ENCODE measurements at places on chromosomes 16 and 17.

DNA sequence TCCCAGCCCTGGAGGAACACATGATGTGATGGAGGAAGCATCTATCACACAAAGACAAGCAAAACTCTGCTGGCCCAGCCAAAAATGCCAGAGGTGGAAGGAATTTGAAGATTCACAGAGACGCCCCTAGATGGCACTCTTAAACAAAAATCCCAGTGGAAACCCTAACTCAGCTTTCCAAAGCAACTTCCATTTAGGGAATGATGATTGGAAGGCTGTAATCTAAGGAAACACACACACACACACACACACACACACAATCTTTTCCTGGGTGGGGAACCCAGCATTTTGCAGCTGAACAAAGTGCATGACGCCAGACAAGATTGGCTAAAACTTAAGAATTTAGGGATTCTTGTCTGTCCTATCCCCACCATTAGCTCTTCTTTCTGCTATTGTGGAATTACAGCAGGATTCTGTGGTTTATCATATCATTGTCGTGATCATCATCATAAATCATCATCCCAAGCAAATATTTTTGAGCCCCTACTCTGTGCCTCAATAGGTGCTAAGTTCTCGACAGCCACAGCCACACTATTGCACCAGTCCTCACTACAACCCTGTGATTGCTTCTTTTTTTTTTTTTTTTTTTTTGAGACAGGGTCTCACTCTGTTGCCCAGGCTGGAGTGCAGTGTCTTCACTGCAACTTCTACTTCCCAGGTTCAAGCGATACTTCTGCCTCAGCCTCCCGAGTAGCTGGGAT is 1.6 kb upstream of the LDAF1 start:
- peak; percentile 80 for DNase-seq

- DNase-seq: no peak
Measured at GRCh38 chr17:60355663-60356594, 36.0 kb downstream of the USP32 start.

DNA sequence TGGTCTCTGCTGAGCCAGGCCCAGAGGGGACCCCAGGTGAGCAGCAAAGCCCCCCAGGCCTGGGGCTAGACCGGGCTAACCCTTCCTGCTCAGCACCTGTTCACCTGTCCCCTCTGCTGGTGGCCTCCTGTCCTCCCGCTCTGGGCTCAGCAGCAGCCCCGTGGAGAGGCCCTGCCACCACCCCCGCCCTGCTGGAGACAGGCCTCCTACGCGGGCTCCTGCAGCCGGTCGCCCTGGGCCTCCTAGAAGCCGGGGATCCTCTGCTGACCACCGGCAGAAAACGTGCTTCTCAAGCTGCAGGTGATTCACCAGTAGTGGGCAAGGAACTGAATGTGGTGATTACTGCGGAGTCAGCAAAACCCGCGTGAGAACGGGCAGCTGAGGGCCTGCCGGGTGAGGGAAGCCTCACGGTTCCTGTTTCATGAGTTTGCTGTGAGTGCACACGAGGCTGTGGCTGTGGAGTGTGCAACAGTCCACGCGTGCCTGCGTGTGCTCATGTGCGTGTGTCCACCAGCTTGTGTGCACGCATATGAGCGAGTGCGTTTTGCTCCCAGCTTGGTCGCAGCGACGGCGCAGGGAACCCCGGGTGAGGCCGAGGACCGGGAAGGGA is 792 bp downstream of the SECTM1 start:
- peak; percentile 50 for DNase-seq

GRCh38 chr17:74780443-74781238 is 4.5 kb upstream of the NAT9 start:
- peak; percentile 74 for DNase-seq

- DNase-seq: no peak
Measured at GRCh38 chr17:41406205-41406604, 8.8 kb upstream of the KRT31 start.

- no peak for DNase-seq
Measured at GRCh38 chr17:80205811-80206210, 14.3 kb downstream of the SGSH start.

- DNase-seq: no peak
Measured at GRCh38 chr17:70121126-70121525, 46.1 kb downstream of the KCNJ16 start.

DNA sequence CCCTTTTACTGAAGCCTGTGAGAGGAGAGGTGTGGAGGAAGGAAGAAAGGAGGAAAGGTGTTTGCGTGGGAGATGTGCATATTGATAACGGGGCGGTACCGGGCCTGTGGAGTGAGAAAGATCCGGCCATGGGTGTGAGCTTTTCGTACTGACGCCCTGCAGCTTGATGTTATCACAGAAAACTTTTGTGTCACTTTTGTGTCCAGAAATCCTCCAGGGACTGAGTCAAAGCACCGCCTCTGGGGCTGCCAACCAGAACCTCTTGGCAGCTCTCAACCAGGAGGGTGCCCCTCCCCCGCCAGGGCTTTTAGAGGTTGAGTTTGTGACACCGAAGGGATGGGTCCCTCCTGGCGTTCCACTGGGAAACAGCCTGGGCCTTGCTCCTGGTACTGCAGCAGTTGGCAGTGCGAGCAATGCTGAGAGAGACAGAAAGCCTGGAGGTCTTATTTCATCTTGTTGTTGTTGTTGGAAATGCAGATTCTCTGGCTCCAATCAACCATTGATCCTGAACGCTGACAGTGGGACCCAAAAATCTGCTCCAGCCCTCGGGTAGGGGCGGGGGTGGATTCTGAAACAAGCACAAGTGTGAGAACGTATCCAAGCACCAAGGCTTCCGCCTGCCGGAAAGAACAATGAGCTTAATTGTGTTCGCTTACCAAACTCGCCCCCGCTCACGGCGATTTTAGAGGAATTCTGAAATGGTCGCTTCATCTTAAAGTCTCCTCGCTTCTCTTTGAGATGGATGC is 65.0 kb downstream of the CRISPLD2 start:
- DNase-seq: no peak

DNA sequence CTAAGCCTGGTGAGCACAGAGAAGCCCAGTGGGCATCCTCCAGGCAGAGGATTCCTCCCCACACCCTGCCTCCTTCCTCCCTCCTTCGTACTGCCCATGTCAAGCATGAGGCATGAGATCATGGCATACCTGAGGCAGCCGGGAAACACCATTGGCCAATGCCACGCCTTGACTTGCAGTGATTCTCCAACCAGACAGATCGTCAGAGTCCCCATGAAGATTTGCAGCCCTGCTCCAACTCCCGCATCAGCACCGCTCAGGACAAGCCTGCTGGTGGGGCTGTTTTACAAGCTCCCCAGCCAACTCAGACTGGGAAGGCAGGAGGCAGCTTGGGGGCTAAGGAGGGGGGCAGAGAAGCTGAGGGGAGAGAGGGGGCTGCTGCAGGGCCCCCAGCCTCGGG is 2.9 kb upstream of the KRT16 start:
- no peak for DNase-seq

DNA sequence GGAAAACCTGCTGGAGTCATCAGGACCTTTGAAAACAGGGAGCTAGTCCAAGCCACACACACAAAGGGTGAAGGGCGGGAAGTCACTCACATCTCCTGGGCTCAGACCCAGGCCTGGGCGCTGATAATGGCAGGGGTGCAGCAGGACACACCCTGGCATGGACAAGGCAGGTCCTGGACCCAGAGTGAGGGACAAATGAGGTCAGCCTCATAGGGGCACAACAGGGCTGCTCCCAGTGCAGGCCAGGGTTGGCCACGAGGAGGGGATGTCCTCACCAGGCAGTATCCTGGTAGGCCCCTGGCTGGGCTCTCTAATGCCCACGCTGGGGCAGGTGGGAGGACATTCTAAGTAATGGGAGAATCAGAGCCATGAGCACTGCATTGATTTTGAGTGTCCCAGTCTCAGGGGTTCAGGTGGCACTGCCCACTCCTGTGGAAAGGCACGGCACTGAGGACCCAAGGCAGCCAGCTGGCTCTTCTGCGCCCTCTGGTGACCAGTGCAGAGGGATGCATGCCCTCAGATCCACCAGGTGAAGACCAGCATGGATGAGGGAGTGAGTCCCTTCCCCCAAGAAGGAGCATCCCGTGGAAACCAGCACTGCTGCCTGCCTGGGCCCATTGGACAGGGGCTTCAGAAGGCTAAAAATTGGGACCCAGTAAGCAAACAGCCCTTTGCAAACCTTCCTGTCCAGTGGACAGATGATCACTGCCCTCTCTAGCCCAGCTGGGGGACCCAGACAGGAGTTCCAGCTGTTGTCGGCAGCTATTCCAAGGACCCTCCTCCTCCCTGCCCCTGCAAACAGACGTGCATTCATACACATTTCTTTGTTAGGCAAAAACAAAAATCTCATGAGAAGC is 23.4 kb upstream of the SREBF1 start:
- peak; percentile 56 for DNase-seq

DNA sequence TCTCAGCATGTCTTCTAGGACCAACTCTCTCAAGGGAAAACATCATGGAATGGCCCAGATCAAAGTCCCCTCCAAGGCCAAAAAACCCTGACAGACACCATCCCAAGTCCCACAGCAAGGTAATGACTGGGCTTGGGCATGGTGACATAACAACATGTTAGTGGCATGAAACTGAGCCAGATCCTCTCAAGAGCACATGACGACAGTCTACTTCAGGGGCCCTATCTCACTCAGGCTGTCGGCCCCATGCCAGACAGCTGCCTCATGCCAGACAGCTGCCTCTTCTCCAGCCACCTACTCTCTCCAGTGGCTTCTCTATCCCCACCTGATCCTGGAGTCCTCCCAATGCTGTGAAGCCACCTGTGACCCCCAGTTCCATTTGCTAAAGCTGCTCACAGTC is 18.4 kb downstream of the HSD11B2 start:
- no peak for DNase-seq

- no peak for DNase-seq
Measured at GRCh38 chr16:50645563-50646220, 35.4 kb downstream of the SNX20 start.

GRCh38 chr16:10609402-10609774 is 29.0 kb upstream of the EMP2 start:
- DNase-seq: no peak

DNA sequence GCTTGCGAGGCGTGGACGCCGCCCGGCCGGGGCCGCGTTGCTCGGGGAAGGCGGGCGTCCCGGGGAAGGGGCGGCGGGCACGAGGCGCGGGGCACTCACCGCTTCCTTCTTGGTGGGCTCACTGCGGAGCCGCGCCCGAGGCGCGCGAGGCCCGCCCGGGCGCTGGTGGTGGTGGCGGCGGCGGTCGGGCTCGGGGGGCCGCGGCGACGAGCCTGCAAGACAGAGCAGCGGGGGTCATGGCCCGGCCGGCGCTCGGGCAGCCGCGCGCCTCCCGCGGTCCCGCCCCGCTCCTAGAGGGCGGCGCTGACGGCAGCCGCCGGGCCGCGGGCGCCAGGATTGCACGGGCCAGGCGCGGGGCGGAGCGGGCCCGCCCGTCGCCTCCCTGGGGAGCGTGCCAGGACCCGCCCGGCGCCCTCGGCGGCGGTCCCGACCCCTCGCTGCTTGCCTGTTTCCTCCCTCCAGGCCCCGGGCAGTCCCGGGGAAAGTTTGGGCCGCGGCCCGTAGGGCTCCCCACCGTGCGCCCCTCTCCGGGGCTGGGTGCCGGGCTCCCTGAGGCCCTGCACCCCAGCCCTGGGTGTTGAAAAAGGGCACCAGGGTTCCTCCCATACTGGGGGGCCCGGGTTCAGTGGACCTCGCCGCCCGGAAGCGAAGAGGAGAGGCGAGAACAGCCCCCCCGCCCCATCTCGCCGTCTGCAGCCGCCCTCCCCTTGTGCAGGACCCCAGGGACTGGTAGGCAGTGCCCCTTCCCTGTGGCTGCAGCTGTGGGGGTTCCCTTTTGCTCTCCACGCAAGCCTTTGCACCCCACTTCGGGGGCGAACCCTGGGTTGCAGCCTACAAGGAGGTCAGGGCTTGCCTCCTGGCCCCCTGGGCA is at the start of gene C16orf74:
C16orf74 (minus strand) TSS at position 270 of the 871 bp plus-strand sequence. CDS start 15,879 bp downstream, outside the sequence.
- DNase-seq: peak; percentile 71

DNA sequence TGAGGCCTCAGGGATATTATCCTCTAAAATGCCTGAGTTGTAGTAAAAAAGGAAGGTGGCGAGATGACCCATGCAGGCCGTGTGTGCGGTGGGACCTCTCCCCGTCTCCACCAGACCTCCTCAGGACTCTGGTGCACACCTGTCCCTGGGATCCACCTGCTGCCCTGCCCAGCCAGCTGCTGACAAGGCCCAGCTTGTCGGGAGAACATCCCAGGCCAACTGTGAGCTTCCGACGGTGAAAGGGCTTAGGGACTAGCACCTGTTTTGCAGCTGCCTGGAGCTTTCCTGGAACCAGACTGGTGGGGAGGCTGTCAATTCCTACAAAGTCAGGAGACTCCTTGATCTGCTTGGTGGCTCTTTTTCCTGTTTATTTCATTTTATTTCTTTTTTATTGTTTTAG is 11.6 kb downstream of the IL34 start:
- no peak for DNase-seq
